ENCODE measurements at places on chromosomes 3 and 15. TPM values are rescaled to one million over a fixed set of nuclear protein-coding genes. Genes with fewer than 3 reads are reported as not detected.
A peak's percentile ranks its signal among the peaks of the same experiment; 100 is the strongest.

- no peak for DNase-seq
Observed at GRCh38 chr15:95302206-95302605, 1028.3 kb upstream of the NR2F2 start.

- no peak for DNase-seq
Observed at GRCh38 chr3:156593814-156594213, 38.9 kb upstream of the SSR3 start.

TNNC1 gene
- total RNA-seq = 0.41 TPM

PRICKLE2 gene
- 84.0 TPM for total RNA-seq

GRCh38 chr15:36331531-36332275 is 247.7 kb upstream of the CDIN1 start:
- no peak for DNase-seq

GRCh38 chr3:136840252-136840651 is 21.3 kb downstream of the SLC35G2 start:
- DNase-seq = no peak

IL5RA gene
- total RNA-seq = under 0.01 TPM

GRCh38 chr3:150469031-150469930 is 61.2 kb downstream of the TSC22D2 start:
- DNase-seq = peak; percentile 4

DNA sequence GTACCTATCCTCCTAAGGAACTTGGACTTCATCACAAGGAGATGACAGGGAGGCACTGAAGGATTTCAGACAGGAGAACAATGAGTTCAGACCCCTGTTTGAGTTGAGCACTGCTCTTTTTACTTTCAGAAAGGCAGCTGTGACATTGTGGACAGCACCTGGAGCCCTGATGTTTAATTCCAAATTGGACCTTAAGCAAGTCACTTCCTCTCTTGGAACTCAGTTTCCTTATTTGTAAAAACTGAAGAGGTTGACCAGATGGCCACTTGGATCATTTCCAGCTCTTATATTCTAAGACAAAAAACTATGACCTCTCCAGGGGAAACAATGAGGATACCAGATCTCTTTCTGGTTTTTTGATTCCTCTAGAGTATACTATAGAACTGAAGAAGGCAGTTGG is 34.1 kb upstream of the SMAD3 start:
- no peak for DNase-seq

DNA sequence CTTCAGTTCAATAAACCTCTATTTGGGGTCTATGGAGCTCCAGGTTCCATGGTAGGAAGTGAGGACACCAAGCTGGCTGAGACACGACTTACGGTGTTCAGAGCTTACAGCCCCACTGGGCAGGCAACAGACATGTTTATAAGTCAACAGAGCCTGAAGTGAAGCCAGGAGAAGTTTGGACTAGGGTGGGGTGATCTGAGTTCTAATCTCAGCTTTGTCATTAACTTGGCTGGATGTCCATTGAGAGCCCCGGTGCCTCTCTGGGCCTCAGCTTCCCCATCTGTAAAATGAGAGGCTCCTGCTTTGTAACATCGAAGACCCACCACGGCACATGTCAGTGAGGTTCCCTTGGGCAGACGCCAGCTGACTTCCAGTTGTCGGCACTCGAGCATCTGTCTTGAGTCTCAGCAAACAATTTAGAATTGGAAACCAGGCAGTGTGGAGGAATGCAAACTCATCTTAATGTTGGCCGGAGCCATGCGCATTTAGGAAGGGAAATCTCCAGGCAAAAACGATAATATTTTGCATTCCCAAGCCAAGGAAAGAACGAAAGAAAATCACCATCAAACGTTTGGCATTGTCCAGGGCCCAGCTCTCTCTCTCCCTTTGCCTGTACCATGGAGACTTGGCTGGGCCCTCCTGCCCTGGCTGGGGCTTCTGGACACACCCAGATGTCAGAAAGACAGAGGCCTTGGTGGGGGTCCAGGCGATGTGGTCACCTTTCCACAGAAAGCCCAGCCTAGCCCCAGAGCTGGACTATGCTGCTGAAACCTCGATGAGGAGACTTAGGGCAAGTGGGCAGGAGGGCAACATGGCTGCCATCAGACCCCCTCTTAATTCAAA is 18.4 kb downstream of the ITGA11 start:
- no peak for DNase-seq

DNA sequence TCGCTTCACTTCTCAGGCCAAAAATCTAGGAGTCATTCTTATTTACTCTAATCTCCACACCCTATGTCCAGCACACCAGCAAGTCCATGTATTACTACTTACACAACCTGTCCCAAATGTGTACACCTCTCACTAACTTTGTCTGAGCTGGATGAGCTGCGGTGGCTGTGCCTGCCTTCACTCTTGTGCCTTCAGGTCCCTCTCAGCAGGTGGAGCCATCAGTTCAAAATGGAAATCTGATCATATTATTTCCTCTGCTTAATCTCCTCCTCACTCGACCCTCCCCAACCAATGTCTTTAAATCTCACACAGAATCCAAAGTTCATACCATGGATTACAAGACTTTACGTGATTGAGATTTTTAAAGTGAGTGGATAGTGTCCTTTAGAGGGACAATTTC is 82.8 kb downstream of the SSR3 start:
- no peak for DNase-seq

DET1 gene
- total RNA-seq = 8.2 TPM

DNA sequence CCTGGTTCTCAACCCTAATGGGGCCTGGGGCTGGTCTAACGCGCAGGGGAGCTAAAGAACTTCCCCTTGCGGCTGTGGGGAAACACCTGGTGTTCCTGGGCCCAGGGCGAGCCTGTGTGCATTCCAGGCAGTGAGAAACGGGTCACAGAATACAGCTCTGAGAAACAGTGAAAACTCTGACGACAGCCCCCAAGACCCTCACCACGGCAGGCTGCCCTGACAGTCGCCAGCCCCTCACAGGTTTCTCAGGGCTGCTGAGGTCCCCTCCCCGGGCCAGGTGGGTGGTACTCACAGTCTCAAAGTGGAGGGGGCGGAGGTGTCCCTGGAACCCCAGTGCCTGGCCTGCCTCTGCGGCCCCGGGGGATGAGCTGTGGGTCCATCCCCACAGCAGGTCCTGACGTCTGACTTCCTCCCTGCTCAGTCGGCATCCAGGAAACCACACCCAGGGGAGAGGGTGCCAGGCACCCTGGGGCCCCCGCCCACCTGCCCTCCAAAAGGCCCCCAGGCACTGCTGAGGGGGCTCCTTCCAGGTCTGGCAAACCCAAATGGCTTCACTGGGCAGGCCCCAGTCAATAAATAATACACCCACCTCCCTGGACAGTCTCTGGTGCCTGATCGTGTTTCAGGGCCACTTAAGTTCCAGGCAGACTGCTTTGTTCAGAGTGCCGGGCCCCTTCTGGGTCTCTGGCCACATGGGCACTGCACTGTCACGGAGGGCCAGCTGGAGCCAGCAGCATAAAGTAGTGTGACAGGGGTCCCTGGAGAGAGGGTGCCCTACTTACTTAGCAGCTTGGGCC is 57.7 kb downstream of the IQSEC1 start:
- DNase-seq = no peak

DNA sequence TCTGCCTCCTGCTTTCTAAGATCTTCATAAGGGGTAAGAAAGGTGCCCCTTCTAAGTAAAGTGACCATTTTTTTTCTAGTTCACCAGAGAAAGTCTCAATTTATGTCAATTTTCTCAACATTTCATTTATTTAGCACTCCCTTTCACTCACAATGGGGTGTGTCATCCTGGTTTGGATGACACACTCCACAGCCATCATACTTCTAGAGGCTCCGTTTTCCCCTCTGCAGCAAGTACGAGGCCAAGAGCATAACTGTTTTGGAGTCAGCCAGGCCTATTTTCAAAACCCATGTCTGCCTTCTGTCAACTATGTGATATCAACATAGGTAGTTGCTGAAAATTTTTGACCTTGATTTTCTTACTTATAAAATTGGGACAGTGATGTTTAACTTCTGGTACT is 703.2 kb downstream of the NLGN1 start:
- DNase-seq = no peak

DNA sequence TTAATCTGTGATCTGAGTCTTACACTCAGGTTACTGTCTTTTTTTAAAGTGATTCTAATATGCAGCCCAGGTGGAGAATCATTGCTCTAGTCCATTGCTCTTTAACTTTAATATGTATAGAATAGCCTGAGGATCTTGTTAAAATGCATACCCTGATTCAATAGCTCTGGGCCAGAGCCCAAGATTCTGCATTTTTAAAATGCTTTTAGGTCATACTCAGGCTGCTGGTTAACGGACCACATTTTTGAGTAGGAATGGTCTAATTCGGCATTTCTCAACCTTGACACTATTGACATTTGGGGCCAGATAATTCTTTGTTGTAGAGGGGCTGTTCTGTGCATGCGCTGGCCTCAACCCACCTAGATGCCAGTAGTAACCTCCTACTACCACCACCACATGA is 20.9 kb upstream of the FSTL1 start:
- no peak for DNase-seq

- DNase-seq = no peak
Observed at GRCh38 chr15:88701561-88702095, 62.8 kb downstream of the ISG20 start.

DNA sequence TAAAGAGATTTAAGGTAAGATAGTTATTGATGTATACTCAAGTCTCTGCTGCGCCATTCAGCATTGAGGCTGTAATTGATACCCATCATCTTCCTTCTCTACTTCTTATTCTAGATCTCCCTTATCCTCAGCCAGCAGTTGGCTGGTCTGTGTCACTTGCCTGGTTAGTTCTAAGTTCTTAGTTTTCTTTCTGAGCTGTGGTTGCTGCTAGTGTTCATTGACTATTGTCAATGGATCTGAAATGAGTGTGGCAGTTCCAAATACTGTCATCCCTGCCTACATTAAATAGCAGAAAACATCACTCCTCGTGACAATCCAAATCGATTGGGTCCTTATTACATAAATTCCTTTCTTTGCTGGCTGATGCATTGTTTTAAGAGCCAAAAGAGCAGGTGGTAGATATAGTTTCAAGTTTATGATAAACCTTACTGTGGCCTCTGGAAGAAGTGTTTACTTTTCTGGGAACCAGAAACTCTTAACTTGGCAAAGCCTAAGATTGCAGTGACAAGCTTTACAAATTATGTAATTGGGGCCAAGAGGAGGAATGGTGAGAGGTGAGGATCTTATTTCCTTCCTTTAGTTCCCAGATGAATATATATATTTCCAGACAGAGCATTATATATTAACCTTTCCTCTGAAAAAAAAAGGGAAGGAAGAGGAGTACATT is 168.0 kb downstream of the GMNC start:
- no peak for DNase-seq
